ENCODE measurements at places on chromosomes 6 and 20. TPM values are rescaled to one million over a fixed set of nuclear protein-coding genes. Genes with fewer than 3 reads are reported as not detected.

ZNF451 gene
- total RNA-seq = 8.9 TPM

STX11 gene
- total RNA-seq = 2.3 TPM

RFX6 gene
- not detected for total RNA-seq

PPIL6 gene
- 3.6 TPM for total RNA-seq

VGLL2 gene
- not detected for total RNA-seq

ECHDC1 gene
- 33.7 TPM for total RNA-seq

IRF4 gene
- 0.46 TPM for total RNA-seq

All from A549 treated with Mapracorat at 1 μM for 4 hours (cell line).